Cerebellar cortex (tissue), 1 donor: ENCODE measurements at places on chromosomes 1 and 21.

DNA sequence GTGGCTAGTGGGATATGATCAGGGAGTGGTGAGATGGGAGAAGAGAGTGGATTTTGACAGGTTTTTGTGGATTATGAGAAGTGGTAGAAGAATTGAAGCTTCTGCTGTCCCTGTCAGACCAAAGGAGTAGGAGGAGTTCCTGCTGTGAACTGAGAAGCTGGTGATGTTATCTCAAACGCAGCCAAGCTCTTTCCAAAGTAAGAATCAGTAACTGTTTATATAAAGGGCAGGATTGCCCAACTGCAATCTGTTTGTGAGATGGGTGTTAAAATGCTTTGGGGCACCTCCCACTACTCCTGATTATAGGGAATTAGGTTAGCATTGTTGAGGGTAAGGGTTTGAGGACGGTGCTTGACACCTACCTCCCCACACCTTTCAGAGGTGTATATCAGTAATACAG lies 60.5 kb upstream of the USP25 start:
- no peak for DNase-seq

GRCh38 chr1:101259744-101260148 lies 22.9 kb downstream of the S1PR1 start:
- no peak for DNase-seq

- no peak for DNase-seq
These were observed 83.4 kb downstream of the RUNX3 start for GRCh38 chr1:24846671-24847070.

- no peak for DNase-seq
These were observed 24.9 kb downstream of the ETNK2 start for GRCh38 chr1:204126956-204127355.

- DNase-seq = no peak
These were observed 26.7 kb upstream of the LDLRAP1 start for GRCh38 chr1:25516686-25517085.

DNA sequence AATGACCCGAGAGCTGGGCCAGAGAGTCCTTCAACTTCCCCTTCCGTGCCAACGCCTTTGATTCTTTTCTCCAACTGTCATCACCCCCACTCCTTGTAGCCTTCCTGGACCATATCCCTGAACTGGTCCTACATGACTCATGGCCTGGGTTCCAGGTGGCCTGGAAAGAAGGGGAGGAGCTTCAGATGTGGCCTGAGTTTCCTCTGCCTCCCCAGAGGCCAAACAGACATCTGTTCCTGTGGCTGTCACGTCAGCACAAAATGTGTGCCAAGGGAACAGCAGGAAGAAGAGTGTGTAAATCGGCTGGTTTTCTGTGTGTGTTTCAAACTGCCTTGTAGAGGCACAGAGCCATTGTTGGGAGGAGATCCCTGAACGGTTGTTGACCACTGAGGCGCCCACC lies 24.9 kb upstream of the KIRREL1 start:
- DNase-seq = no peak

GRCh38 chr1:216807696-216808095 lies 84.5 kb upstream of the ESRRG start:
- no peak for DNase-seq

- no peak for DNase-seq
These were observed 9.9 kb downstream of the DMAP1 start for GRCh38 chr1:44223187-44223610.

DNA sequence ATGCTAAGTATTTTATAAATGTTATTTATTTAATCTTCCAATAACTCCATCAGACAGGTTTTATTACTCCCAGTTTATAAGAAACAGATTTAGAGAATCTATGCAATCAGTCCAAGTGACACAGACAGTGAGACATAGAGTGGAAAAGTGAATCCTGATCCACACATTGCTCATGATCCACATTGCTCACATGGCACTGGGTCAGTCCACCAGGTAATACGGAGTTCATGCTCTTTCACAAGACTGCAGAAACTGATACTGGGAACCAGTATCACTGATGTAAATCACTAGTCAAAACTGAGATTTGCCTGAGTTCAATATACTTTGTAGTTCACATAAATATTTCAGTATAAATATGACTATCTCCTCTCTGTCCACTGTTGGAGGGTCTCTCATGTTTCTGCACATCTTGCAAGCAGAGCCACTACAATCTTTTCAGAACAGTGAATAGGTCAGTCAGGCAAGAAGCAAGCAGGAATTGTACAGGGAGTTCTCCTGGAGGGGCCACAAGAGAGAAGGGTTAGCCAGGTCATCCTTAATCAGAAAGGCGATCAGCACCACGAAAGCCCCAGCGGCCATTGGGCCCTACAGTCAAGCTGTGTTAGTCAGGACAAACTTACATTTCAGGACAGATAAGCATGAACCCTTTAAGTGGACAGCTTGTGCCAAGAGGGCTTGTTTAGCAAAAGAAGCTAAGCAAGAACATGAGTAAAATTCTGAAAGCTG lies 275.4 kb upstream of the NR5A2 start:
- no peak for DNase-seq

DNA sequence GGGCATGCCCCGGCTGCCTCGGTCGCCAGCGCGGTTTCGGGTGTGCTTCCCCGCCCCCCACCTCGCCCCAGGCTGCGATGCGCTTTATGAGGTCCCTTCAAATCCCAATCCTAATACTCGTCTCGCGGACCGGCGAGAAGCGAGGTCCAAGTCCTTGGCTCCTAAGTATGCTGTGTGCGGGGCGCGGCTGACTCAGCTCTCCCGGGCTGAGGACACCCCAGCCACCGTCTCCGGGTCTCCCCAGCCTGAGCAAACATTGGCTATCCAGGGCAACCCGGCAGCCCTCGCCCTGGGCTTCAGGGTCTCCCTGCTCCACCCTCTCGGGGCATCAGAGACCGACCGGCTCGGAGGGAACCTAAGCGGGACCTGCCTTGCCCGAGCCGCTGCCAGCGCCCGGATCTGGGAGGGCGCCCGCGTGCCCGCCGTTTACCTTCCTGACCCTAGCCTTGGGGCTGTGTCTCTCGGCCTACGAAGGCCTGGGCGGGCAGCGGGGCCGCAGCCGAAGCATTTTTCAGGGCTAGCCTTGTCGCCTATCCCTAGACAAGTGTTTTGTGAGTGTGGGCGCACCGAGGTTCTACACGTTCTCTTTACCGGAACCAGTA lies 1.2 kb downstream of the ITPKB start:
- peak; percentile 58 for DNase-seq

GRCh38 chr1:11194407-11195176 lies 5.4 kb downstream of the ANGPTL7 start:
- DNase-seq = peak; percentile 54

DNA sequence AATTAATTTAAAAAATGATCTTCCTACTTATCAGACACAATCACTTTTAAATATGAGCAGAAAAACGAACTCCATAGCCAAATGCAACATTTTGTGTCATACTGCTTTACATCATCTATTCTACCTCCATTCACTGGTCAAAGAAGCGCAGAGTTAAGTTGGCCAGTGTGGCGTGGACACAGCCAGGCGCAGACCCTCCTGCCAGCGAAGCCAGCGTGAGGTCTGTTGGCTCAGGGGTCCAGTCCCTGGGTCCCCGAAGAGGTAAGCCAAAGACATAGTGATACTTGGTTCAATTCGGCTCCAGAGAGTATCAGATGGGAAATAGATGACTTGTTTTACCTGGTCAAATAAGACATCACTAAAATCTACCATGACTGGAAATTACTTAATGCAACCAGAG lies 59.2 kb downstream of the B3GALT5 start:
- no peak for DNase-seq

DNA sequence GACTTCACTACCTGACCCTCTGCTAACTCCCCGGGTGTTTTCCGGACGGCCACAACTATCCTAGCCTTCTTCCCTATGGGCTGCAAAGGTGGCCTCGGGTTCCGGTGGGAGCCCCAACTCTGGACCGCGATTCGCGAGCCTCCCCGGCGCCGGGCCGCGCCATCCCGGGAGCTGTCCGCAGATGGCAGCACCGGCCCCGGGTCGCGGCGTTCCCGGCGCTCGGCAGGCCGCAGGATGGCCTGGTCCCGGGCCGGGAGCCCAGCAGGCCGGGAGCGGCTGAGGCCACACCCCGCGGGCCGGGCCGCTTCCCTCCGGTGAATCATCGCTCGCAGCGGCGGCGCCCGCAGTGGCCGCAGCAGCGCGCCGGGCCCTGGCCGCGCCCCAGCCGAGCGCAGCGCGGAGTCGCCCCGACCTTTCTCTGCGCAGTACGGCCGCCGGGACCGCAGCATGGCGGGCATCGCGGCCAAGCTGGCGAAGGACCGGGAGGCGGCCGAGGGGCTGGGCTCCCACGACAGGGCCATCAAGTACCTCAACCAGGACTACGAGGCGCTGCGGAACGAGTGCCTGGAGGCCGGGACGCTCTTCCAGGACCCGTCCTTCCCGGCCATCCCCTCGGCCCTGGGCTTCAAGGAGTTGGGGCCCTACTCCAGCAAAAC lies at the start of gene CAPN2:
Gene CAPN2, plus strand, starts transcription at position 346 of the 656 bp plus-strand sequence. Its CDS starts 102 bp downstream, at position 448.
- DNase-seq = peak; percentile 63

DNA sequence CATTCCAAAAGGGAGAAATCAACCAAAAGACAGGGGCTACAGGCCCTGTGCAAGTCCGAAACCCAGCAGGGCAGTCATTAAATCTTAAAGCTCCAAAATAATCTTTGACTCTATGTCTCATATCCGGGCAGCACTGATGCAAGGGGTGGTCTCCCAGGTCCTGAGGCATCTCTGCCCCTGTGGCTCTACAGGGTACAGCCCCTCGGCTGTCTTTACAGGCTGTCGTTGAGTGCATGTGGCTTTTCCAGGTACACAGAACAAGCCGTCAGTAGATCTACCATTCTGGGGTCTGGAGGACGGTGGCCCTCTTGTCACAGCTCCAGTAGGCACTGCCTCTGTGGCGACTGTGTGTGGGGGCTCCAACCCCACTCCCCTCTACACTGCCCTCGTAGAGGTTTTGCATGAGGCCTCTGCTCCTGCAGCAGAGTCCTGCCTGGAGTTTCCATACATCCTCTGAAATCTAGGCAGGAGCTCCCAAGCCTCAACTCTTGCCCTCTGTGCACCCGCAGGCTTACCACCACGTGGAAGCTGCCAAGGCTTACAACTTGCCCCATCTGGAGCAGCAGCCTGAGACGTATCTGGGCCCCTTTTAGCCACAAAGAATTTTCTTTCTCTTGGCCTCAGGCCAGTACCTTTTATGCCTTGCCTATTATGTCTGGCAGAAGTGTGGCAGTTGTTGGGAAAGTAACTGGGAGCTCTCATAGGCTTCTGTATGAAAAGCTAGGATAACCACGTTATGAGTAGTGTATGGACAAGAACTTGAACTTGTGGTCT lies 52.5 kb downstream of the POU2F1 start:
- no peak for DNase-seq

- no peak for DNase-seq
These were observed 88.9 kb downstream of the AK5 start for GRCh38 chr1:77370583-77371306.

DNA sequence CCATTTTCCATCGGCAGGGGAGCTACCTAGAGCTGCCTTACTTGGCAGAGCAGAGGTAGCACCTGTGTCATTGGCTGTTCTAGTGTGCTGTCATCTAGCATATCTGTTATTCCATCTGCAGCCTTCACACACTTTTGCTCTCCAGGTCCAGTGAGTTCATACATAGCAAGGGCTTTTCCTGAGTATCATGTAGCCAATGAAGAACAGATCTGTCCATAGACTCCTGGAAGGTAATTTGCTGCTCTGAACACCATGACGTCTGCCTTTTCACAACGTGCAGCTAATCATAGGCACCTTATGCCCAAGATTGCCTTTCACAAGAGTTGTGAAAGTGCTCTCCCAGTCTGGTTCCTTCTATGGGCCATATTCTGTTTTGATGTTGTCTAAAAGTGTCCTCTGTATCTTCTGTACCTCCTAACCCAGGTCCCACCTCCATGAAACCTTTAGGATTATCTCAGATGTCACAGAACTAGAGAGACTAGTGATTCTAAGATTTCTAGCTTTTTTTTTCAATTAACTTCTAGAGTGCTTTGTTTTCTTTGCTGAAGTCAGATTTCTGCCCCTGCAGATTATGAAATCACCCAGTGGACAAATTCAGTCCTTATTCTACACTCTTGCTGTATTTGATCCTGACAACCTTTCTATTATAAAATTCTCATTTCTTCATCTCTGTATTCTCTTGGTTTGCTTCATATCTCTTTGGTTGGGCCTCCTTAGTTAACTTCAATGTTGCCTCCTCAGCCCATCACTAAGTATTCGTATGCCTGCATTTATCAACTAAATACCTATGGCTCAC lies 134.8 kb downstream of the PBX1 start:
- DNase-seq = no peak

DNA sequence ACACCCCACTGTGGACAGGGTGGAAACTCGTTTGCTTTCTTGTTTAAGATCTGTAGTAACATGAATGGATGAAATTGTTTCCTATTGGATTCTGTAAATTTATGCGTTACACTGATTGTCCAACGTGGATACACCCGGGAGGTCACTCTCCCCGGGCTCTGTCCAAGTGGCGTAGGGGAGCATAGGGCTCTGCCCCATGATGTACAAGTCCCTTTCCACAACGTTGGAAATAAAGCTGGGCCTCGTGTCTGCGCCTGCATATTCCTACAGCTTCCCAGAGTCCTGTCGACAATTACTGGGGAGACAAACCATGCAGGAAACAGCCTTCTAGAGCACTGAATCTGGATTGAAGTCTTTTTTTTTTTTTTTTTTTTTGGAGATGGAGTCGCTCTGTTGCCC lies 1.4 kb downstream of the RCC1 start:
- no peak for DNase-seq

- DNase-seq = no peak
These were observed 271.3 kb upstream of the B3GALT2 start for GRCh38 chr1:193457676-193458075.

GRCh38 chr1:169610858-169611257 lies 19.1 kb downstream of the SELP start:
- DNase-seq = no peak
